Pons (tissue), 1 donor: ENCODE measurements at places on chromosomes 1 and 21.

DNA sequence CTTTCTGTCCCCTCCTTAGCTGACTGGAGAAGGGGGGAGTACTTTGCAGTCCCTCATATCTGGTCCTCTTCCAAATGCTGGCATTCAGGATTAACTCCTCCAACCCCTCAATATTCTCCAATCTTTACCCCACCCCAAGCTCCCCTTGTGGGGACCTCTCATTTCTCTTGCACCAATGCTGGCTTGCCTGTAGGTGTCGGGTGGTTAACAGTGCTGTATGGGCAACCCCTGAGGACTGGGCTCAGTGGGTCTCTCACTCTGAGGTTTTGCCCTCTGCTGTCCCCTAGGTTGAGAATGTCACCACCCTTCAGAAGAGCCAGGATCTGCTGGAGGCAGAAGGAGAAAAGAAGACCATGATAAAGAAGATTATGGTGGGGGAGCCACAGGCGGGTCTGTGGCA lies 27.0 kb downstream of the MROH7 start:
- no peak for DNase-seq

DNA sequence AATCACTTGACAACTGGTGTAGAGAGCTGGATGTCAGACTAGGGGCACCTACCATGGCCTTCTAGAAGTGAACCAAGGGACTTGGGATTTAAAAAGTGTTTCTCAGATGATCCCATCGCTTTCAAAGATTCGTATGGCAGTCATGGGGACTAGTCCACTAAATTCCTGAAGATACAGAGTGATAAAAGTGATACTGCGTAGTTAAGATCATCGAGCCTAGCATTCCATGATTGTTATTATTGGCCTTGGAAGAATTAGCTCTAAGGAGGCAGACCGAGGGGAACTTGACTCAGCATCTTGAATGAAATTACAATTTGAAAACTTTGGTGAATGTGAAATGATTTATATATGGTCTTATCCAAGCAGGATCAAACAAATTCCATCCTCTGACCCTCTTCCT lies 1.3 kb upstream of the CHIA start:
- DNase-seq, result no peak

DNA sequence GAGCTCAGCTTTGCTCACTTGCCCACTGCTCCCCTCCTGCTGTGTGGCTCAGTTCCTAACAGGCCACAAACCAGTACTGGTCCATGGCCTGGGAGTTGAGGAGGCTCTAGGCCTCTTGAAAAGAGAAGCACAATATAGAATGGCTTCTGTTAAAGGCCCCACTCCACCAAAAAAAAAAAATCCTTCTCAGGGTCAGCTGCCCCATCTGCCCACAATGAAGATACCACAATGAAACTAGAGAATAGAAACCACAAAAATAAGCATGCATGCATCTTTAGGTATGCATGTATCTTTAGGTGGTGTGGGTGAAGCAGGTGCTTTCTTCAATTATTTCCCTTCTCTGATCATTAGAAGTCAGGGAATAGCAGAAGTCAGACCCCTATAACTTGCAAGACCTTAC lies 620.4 kb upstream of the BEND5 start:
- DNase-seq, result no peak

DNA sequence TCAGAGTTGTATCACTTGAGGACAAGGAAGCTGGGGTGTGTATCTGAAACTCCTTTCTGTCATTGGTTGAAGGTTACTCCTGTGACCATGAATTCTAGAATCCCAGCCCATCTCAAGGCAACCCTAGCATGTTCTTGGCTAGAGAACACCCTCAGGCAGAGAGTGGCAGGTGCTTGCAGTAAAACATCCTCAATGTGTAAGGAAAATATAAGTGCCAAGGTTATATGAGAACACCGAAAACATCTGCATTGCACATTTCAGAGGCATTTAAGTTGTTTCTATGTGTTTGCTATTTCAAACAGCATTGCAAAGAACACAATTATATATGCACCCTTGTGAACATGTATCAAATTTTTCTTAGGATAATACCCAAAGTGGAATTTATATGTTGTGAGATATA lies 471.9 kb downstream of the USP25 start:
- no peak for DNase-seq

- no peak for DNase-seq
Measured at GRCh38 chr1:164969253-164969652, 387.3 kb downstream of the LMX1A start.

DNA sequence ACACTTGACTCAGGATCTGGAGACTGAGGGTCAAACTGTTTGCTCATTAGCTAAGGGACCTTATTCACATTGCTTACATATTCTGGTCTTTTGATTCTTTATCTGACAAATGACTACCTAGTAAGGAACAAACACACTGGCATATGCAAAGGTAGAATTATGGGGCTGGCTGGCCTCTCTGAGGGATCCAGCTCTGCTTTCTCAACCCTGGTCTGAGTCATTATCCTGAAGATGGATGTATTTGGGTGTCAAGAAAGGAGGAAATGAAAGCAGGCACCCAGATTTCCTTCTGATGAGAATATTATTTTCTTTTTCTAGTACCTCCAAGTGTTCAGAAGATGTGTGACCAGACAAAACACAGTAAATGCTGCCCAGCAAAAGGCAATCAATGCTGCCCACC lies 6.0 kb downstream of the SMCP start:
- no peak for DNase-seq

GRCh38 chr1:57976216-57976615 lies 552.4 kb upstream of the DAB1 start:
- no peak for DNase-seq

- DNase-seq, result no peak
Measured at GRCh38 chr1:199766218-199766792, 261.2 kb upstream of the NR5A2 start.

DNA sequence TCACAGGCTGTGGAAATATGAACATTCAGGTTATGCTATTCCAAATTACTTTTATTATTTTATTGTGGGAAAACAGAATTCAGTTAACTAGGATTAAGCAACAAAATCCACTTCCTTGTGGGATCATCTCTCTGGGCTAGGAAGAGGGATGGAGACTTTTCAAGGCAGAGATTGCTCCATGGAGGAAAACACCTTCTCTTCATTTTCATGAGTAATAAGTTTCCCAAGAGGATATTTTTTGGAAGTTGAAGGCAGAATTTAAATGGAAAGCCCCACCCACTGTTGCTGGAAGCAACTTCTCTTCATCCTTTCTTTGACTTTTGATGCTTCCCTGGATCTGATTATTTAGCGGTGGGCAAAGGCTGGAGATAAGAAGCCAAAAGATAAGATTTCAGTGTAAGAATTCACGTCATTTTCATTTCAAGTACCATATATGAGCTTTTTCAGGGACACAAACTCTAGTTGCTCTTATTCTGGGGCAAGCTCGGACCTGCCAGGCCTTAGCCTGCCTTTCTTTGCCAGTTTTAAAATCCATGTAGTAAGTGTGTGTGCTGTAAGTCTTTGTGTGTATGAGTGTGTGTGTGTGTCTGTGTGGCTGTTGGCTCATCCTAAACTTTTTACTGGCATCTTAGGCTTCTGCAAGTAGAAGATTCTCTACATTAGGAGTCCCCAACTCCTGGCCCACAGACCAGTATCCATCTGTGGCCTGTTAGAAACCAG lies 11.7 kb upstream of the IL24 start:
- no peak for DNase-seq

DNA sequence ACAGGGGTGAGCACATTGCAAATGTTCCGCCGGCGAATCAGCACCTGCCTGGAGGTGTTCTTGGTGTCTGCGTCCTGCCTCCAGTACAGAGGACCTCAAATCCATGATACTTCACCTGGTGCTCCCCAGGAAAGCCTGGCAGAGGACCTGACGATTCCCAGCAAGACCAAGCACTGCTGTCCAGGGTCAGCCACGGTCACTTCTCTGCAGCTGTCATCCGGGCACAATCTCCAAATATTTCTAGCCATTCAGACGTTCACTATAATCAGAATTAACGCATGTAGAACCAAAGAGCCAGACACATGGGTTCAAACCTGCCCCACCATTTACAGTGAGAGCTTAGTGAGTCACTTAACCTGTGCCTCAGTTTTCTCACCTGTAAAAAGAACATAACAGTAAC lies 74.5 kb downstream of the CLIC6 start:
- no peak for DNase-seq
